ENCODE measurements at places on chromosomes 4 and X.
A peak's percentile ranks its signal among the peaks of the same experiment; 100 is the strongest.

DNA sequence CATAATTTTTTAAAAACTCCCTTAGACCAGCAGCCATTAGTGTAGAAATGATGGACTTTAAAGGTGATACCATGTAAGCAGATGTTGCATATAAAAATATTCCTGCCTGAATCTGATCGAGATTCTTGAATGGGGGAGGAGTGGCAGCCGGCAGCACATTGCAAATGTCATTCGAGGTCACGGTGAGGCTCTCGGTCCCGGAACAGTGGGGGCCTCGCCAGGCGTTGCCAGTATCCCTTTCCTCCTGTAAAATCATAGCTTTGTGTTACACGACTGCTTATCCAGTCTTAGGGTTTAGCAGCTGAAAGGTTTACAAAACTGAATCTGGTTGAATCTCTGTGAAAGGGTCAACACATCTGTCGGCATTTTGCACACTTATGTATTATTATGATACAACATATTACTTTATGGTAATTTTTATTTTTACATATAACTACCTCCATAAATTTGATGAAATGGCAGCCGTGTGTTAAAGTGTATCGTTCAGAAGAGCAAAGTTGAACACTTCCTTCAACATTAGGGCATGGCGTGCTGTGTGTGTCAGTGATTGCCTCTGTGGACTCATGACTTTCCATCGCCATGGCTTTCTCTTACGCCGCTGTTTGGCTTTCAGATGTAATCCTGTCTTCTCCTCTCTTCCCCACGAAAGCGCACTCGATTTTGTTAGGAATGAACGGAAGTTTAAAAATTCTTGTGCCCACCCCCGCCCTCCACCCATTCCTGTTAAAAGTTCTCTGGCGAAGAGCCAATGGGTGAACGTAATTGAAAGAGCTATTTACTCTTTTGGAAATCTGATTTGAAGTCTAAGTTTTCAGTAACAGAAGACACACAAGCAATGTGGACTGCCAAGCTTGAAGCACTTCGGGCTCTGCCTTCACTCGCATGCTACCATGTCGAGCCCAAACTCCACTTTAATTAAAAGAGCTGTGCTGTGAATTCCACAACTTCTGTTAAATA is 114.8 kb downstream of the STOX2 start:
- DNase-seq = no peak

DNA sequence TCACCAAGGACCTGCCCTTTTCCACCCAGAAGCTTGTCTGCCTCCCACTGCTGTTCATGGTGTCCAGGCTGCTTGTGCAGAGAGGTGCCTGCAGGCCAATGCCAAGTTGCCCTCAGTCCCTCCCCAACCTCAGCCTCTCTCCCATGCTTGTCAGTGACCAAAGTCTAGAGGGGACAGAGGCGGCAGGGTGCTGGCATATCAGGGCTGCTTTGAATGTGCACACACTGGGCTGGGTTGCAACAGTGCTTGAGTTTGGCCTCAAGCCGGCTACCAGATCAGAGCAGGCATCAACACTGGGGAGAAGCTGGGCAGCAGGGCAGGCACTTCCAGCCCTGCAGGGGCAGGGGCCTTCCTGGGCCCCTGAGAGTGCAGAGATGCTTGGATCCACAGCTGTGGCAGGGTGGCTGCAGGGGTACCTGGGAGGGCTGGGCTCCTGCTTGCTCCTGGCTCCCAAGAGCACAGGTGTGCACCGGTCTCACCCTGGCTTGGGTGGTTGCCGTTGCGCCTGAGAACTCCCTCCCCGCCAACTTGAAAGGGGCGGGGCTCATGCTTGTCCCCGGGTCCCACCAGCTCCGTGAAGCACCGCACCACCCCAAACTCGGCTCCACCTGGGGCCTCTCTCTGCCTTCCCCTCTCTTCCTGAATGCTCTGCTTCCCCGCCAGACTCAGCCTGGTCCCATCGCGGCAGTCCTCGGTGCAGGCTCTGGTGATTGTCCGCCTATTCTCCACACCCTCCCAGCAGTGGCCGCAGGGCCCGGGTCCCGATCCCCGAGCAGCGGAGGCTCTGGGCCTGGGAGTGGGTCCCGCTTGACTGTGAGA is 1681.9 kb upstream of the ADGRL3 start:
- DNase-seq = no peak

GRCh38 chrX:103361798-103362197 is 5.5 kb downstream of the TCEAL9 start:
- DNase-seq = no peak

DNA sequence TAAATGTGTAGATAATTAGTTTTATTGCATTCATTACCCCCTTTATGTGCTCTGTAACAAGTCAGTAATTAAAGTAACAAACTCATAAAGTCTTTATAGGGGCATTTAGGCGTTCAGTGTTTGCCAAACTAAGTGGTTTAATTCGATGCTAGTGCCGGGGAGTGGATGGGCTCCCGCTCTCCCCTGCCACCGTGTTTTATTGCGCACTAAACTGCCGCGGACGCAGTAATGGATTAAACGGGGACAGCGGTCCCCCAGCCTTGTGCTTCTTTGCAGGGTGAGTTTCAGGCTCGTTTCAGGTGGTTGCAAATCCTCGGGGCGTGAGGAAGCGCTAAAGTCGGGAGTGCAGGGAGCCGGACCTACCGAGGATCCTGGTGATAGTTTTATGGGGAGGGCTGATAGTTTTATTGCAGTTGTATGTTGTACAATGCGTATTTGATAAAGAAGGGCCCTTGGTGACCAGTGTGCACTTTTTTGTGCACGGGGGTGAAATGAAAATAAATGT is 1.6 kb upstream of the PHOX2B start:
- no peak for DNase-seq

GRCh38 chrX:136039968-136040367 is 54.7 kb downstream of the SLC9A6 start:
- no peak for DNase-seq

- DNase-seq = no peak
These were observed 145.7 kb downstream of the AMMECR1 start for GRCh38 chrX:110172215-110172614.

- DNase-seq = no peak
These were observed 79.2 kb upstream of the HS3ST1 start for GRCh38 chr4:11507920-11508319.

DNA sequence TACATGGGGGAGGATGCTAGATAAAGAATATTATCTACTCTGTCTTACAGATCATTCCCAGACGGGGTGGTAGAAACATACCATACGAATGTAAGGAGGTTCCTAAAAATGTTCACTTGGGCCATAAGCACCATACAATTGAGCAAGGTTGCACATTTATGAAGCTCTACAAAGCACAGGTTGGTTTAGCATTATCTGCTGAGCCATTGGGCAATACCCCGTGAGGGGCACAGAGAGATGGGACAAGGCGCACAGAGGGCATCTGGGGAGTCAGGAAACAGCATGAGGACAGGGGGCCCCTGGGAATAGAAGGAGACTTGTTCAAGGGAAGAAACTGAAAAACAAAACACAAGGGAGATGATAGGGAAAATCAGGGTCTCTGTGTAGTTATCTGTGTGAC is 305.3 kb downstream of the TRIML1 start:
- DNase-seq = no peak

GRCh38 chr4:17082186-17082585 is 183.7 kb upstream of the LDB2 start:
- DNase-seq = peak; percentile 68

- no peak for DNase-seq
These were observed 119.2 kb upstream of the FAM241A start for GRCh38 chr4:112026058-112026457.

Measured in fibroblast of upper back skin (primary cell).